ENCODE measurements at places on chromosomes 12 and 14. TPM values are rescaled to one million over a fixed set of nuclear protein-coding genes. Genes with fewer than 3 reads are reported as not detected.

Gene KRT83
- not detected for total RNA-seq

Gene MYO1H
- total RNA-seq = not detected

Gene APOLD1
- 6.0 TPM for total RNA-seq

- DNase-seq = peak; percentile 22
Measured at GRCh38 chr14:93655078-93655750, 133.1 kb downstream of the PRIMA1 start.

DNA sequence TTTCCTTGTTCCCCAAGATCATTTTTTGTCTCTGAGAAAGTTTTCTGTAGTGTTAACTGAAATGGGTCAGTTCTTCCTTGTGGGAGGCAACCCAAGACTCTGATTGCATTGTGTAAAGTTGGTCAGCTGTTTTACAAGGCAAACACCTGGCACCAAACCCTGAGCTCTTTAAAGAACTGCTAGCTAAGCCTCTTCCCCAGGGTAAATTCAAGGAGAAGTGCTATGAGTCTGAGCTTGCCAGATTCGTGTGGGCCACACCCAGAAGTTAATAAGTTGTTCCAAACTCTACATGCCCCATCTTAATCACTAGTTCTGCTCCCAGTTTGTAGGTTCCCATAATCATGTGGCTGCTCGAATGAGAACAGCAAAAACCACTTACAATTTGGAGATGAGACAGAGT is 214.5 kb downstream of the BTG1 start:
- DNase-seq = no peak

DNA sequence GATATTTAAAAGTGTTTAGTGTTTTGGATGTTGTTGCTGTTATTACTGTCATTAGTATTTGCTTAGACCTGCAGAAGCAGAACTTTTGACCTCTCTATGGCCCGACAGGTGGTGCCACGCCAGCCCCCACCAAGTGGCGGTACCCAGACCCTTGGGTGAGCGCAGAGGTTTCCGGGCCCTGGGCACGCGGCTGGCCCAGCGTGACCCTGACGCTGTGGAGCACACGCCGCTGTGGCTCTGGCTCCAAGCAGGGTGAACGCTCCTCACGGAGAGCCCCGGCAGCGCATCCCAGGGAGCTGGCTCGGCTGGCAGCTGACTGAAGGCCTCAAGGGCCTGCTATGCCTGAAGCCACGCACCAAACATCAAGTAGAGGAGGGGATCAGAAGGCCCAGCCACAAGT is 22.6 kb downstream of the SLC25A47 start:
- DNase-seq = no peak

DNA sequence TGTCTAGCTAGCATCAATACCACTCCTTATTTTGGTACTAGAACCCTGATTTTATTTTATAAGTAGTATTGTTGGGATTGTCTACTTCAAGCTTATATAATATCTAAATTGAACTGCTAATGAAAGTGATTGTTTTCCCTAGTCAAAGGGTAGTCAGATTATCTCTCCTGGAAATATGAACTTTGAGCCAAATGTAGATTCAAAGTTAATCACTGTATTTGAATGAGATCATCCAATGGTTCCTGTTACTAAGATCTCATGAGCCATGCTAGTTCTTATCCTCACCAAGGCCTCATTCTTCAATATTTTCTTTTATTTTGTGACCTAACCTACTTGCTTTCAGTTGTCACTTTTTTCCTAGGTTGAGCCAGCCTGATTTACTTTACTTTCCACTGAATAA is 276.7 kb downstream of the RASSF9 start:
- no peak for DNase-seq

Gene GARIN6
- total RNA-seq = not detected

Gene EGLN3
- total RNA-seq = 0.14 TPM

GRCh38 chr14:31566456-31566855 is 5.3 kb downstream of the NUBPL start:
- DNase-seq = no peak

DNA sequence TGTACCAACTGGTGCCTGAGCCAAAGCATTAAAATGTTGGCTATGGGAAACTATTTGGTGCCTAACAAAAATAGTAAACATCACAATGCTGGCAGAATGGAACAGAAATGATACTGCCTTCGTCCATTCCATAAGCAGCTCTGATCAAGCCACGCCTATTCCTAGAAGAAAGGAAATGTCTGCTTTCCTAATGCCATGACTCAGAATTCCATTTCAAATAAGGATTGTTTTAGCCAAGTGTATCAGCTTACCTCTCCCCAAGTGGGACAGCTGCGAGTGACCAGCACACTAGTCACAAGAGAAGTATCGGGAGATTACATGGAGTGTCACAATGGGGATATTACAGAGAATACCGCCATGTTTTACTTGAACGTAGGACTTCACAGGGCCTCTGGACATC is 38.7 kb downstream of the GLT8D2 start:
- peak; percentile 93 for DNase-seq
